ENCODE measurements at places on chromosomes 7 and 10.
A peak's percentile ranks its signal among the peaks of the same experiment; 100 is the strongest.

DNA sequence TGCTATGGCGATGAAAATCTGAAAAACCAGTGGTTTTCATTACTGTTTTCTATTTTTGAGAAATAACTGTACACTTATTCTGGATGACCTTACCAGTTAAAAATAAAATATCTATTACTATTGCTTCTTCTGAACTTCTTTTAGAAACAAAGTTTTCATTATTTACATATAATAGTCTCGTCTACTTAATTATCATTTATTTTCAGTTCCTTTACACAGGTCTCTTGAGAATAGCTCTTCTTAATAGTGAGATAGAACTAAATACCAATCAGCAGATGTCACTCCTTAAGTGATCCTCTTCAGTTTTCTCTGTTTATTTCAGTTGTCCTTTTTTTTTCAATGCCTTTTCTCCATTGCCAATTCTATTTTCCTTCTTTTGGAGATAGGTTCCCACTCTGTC lies 4.3 kb upstream of the GLCCI1 start:
- no peak for DNase-seq

DNA sequence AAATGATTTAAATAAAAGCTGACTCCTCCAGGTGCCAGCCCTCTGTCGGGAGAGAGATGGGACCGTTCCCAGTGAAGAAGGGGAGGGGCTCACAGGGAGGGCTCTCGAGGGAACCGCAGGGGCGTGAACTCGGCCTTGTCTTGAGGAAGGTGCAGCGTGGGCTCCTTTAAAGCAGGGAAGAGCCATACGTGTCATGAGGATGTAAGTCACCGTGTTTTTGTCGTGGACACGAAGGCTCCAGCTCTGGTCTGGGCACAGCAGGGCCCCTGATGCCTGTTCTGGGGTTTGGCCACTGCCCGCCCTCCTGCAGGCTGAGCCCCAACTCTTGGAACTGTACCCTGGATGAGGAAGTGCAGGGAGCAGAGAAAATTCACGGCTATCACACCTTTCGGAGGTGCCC lies 45.0 kb downstream of the JAKMIP3 start:
- no peak for DNase-seq

DNA sequence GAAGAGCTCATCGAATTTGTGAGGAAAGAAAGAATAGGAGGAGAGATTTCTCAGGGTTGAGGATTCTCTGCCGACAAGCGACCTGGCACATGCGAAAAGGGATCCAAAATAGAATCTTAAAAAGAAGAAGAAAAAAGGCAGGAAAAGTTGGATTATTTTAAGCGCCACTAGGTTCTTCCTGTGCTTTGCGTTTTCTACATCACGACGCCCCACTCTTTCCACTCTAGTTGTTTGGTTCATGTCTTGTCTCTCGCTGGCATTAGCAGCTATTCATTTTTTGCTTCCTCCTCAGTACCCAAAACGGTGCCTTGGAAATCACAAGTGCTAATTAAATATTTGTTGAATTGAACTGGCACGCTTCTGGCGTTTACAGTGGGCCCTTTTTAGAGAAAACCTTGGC lies 674 bp upstream of the FRA10AC1 start:
- no peak for DNase-seq

GRCh38 chr7:77866786-77867536 lies 68.4 kb downstream of the PHTF2 start:
- no peak for DNase-seq

DNA sequence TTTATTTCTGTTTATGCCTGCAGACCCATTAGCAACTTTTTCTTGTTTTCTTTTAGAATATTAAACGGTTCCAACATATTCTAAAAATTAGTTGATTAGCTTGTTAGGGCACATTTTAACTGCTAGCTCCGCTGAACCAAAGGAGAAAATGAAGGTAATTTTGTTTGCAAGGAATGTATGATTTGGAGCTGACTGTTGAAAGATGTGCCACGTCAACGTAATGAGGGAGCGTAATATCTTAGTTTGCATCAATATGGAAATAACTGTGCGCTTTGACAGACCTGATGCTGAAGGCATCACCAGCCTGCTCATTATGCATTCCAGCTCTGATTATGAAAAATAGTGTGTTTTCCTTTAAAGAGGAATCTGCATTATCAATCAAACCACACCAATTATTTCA lies 102.0 kb upstream of the CTBP2 start:
- no peak for DNase-seq

DNA sequence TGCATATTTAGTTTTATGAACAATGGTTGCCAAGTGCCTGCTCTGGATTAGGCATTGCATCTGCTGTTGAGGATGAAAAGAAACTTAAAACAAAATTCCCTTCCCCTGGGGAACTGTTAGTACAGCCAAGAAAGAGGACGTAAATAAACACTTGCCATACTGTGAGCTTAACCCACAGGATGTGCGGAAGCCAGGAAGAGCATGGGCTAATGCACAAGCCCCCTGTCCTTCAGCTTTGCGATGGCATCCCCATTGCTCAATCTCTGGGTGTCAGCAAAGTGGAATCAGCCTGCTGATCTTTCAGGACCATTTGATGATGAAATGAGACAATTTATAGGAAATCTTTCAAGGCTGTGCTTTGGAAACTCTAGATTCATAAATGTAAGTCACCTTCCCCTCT lies 399.9 kb upstream of the IGFBP3 start:
- DNase-seq: no peak

DNA sequence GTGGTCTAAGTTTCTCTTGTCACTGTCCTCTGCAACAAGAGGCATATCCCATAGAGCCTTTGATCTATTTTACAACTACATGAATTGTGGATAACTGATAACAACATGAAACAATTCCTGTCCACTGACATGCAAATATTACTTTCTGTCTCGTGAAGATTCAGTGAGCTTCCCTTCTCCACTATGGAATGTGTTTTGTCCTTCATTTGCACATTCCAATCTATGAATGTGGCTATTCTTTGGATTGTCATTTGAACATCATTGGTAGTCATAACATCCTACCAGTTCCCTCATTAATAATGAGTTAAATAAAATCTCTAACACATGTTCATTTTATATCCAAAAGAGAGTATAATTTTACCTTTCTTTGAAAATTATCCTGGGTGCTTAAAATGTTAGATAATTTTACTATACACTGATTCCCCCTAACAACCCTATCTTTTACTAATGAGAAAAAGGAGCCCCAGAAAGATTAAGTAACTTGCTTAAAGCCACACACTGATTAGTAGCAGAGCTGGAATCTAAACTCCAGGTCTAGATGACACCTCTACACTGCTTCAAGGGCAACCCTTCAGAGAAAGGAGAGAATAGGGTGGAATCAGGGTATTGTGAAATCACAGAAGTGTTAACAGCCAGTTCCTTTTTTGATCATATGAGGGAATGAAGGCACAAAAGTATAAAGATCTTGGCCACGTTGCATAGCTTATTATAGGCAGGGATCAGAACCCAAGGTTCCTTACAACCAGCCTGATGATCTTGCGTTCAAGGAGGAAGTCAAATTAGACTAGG lies 39.1 kb downstream of the PDE1C start:
- no peak for DNase-seq

DNA sequence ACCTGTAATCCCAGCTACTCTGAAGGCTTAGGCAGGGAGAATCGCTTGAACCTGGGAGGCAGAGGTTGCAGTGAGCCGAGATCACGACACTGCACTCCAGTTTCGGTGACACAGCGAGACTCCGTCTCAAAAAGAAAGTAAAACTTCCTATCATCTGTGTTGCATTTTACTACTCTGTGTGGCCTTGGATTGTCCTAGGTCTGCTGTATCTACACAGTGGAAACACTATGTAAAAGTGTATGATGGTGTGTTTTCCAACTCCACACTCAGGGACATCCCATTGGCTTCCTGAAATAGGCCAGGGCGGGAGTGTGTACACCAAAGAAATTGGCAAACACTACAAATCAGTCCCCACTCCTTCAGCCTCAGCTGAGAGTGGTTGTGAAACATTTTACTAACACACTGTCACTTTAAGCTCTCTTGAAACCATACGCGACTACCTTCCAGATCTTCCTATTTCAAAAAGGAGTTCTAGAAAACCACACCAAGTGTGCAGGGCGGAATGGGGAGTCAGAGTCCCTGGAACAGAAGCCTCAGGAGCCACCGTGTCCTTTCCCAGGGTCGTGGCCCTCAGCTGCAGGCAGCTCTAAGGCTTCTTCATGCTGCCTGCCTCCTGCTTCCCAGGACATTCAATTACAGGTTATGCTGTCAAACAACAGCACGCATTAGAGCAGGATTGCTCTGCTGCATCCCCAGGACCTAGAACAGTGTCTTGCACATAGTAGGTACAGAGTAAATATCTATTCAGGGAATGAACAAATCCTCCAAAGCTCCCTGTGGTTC lies 275.4 kb downstream of the PARD3 start:
- no peak for DNase-seq

DNA sequence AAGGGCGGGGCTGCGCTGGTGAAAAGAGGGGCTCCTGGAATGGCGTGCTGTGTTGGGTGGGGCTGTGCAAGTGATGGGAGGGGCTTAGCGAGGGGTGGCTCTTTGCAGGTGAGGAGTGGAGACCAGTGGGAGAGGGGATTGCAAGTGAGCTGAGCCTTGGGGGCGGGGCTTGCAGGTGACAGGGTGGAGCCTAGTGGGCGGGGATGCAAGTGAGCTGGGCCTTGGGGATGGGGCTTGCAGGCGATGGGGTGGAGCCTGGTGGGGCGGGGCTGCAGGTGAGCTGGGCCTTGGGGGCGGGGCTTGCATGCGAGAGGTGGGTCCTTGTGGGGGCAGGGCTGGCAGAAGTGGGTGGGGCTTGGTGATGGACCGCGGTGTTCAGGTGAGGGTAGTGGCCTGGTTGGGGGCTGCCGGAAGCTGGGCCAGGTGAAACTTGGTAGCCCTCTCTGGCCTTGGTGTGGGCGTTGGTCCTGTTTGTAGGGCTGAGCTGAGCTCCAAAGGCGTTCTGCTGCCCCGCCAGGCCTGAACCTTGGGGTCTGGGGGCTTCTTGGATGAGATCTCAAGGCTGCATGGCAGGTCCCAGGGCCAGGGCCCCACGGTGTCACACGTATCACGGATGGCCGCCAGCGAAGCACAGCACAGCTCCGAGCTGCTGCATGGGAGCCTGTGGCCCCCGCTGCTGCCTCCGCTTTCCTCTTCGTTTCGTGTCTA lies 743 bp upstream of the PITRM1 start:
- DNase-seq: peak; percentile 73
